ENCODE measurements at places on chromosomes 7 and 10.

DNA sequence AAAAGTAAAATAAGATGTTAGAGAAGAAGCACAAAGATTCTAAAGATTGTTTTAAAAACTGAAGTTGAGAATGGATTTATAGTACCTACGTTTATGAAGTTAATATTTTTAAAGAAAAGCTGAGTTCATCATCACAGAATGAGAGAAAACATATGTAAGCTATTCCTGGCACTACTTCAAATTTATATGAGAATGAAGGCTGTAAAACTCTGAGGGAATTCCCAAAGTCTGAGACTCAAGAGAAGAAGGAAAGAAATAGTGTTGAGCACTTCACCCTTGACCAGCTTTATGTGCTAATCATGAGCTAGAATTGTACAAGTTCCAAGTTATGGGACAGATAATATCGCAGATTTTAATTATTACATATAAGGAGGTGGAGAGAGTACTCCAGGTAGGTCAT is 323.7 kb upstream of the GNAI1 start:
- no peak for DNase-seq

DNA sequence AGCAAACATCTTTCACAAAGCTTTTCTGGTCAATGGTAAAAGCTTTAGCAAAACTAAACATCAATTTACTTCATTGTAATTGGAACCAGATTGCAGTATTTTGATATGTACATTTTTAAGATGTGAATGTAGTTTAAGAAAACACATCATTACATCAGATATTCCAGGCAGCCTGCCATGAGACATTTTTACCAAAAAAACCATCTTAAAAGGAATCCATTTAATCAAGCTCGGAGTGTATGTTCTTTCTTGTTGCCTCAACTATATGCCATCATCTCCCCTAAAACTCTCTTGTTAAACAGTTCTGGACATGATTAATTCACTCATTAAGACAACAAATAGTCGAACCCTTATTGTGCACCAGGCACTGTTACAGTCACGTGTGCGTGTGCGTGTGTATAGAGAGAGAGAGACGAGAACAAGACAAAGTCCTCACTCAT is 97.5 kb downstream of the UBE2H start:
- DNase-seq: no peak

GRCh38 chr10:50585921-50586739 is 37.6 kb downstream of the SGMS1 start:
- no peak for DNase-seq

DNA sequence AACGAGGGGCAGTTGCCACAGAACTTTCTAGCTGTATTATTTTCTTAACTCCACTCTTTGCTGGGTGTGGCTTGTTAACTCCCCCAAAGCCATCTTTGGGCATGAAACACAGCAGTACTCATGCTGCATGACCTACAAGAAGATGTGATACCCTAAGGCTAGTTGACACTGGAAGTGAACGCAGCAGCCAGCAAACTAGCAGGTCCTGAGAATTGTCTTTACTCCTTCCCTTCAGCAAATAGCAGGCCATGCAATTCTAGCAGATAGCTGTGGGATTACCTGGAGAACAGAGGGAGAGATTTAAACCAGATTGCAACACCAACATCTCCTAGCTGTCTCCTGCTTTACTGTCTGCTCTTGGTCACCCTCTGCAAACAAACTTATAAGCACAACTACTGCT is 688.0 kb upstream of the ZWINT start:
- DNase-seq: no peak

DNA sequence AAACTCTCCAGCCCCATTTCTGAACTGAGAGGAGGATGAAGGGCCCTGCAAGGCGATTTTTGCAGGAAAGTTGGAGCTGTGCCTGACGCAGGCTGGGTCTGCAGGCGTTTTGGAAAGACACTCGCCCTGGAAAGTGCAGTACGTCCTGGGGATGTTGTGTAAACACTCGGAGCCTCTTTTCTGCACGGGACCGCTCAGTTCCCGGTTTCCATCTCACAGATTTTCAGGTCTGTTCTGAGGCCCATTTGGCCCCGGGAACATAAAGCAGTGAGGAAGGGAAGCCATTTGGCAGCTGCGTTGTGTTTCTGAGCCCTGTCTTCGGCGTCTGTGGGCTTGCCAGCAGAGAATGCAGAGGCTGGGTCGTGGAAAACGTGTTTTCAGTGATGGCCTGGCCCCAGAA is 655.0 kb upstream of the MGMT start:
- no peak for DNase-seq

DNA sequence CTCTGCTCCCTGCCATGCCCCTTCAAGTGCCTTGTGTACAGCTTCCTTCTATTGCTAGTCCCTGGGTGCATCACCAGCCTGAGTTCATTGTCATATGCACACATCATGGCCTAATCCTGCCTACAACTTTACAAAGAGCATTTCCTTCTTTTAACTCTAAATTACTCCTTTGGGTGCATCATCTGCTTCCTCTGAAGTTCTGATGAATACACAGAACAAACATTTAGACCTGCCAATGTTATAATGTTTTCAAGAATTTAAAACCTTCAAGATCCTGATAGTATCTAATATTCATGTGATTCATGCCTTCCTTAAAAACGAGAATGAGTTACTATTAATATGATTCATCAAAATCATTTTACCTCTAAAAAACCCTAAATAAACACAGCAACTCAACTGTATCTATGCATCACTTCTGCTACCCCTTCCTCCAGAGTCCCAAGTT is 357.1 kb downstream of the MAGI2 start:
- DNase-seq: no peak

GRCh38 chr10:119174109-119174508 is 4.5 kb downstream of the PRDX3 start:
- no peak for DNase-seq

GRCh38 chr7:117616694-117617093 is 136.9 kb downstream of the CFTR start:
- DNase-seq: no peak

DNA sequence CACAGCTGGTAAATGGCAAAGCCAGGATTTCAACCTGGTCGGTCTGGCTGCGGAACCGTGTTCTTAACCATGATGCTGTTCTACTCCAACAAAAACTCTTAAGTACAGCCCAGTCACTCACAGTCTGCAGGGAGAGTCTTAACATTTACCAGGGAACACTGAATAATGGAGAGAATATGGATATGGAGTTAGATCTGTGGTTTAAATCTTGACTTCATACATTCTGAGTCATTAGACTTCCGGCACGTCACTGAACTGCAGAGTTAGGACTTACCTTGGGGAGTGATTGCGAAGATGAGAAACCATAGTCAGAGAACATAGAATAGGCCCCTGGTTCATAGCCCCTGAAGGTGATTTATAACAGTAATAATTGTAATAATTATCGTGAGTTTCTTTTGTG is 61.7 kb downstream of the ADRA2A start:
- no peak for DNase-seq

GRCh38 chr7:151666886-151667285 is 147.2 kb upstream of the RHEB start:
- DNase-seq: no peak

All from stimulated activated CD8-positive, alpha-beta memory T cell treated with anti-CD3 and anti-CD28 coated beads, Interleukin-2, amount 100 ng/mL, for 1 hour (primary cell).